ENCODE measurements at places on chromosomes 3 and 15.

DNA sequence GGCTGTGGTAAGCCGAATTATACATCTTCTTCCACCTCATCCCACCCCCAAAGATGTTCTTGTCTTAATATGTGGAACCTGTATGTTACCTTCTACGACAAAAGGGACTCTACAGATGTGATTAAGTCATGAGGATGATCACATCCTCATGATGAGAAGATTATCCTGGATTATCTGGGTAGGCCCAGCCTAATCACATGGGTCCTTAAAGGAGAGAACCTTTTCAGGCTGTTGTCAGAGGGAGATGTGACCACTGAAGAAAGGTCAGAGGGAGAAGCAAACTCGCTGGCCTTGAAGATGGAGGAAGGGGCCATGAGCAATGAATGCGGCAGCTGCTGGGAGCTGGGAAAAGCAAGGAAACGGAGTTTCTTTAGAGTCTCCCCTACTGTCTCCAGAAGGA, 12.9 kb upstream of the SCG3 start:
- DNase-seq: no peak

GRCh38 chr3:94673876-94674275, 611.0 kb downstream of the NSUN3 start:
- DNase-seq: no peak

GRCh38 chr3:14608298-14608697, 43.3 kb upstream of the CCDC174 start:
- no peak for DNase-seq

- no peak for DNase-seq
Measured at GRCh38 chr15:100111125-100112060, 230.4 kb downstream of the ADAMTS17 start.

DNA sequence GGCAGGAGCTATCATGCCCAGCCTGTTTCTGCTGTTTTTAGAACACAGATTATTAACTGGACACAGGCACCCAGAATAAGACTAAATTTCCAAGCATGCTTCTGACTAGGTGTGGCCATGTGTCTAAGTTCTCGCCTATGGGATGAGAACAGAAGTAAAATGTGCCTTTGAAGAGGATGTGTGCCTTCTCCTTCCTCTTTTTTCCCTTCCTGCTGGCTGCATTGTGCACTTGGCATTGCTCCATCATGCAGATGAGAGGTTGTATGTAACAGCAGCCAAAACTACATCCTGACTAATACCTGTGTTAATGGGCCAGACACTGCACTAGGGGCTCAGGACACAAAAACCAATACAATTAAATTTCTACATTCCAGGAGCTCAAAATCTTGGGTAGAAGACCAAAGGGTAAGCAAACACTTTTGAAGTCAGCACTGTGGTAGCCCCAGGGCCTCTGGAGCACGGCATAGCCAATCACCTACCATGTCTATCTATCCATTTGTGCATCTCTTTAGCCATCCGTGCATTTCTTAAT, 40.9 kb upstream of the RNU6-1 start:
- no peak for DNase-seq

DNA sequence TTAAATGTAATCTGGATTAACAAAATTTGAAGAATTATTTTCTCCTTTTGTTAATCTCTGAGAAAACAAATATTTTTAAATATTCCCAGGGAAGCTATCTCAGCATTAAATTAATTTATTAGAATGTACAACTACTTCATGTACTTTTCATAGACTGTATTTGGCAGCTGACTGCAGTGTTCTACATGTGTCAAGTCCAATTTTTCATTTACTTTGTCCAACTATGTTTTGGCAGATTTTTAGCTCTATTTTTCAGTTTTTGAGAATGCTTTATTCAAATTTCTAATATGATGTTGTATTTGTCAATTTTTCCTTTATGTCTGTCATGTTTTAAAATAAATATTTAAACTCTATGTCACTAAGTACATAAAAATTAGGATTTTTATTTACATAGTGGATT, 925.1 kb downstream of the OTOL1 start:
- DNase-seq: no peak

GRCh38 chr3:178352326-178353005, 183.8 kb upstream of the KCNMB2 start:
- no peak for DNase-seq

- no peak for DNase-seq
Measured at GRCh38 chr3:112681822-112682325, 40.9 kb upstream of the CCDC80 start.

- no peak for DNase-seq
Measured at GRCh38 chr15:62828364-62828763, 214.2 kb upstream of the TPM1 start.

DNA sequence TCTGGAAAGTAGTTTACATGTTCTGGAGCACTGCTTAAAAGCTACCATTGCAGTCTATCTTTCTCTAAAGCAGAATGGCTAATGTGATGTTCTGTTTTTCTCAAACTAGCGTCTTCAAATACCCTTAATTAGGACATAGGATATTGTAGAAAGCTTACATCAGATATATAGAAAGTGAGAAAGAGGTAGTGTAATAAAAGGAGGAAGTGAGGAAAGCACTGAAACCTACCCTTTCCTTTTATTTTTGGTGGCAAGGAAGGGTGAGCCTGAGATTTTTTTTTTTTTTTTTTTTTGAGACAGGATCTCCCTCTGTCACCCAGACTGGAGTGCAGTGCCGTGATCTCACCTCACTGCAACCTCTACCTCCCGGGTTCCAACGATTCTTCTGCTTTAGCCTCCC, 9.4 kb downstream of the SENP2 start:
- DNase-seq: no peak

GRCh38 chr15:35566991-35567390, 21.0 kb upstream of the DPH6 start:
- no peak for DNase-seq

GRCh38 chr3:157816296-157816695, 289.9 kb downstream of the SHOX2 start:
- no peak for DNase-seq

GRCh38 chr3:45689787-45690145, 570 bp downstream of the SACM1L start:
- no peak for DNase-seq
